ENCODE measurements at places on chromosomes 2 and 18. TPM values are rescaled to one million over a fixed set of nuclear protein-coding genes. Genes with fewer than 3 reads are reported as not detected.

KCNG2 gene
- total RNA-seq = 0.08 TPM

- no peak for DNase-seq
Observed at GRCh38 chr2:30298302-30298701, 67.0 kb downstream of the LBH start.

SCN7A gene
- total RNA-seq = 0.16 TPM

- DNase-seq = no peak
Observed at GRCh38 chr2:234139755-234140154, 89.3 kb downstream of the SPP2 start.

SCG2 gene
- 81.7 TPM for total RNA-seq

GRCh38 chr2:174121175-174121574 lies 127.2 kb downstream of the OLA1 start:
- DNase-seq = no peak

MAP3K20 gene
- 28.5 TPM for total RNA-seq

- peak; percentile 57 for DNase-seq
Observed at GRCh38 chr2:85111819-85112281, 21.3 kb upstream of the TCF7L1 start.

DNA sequence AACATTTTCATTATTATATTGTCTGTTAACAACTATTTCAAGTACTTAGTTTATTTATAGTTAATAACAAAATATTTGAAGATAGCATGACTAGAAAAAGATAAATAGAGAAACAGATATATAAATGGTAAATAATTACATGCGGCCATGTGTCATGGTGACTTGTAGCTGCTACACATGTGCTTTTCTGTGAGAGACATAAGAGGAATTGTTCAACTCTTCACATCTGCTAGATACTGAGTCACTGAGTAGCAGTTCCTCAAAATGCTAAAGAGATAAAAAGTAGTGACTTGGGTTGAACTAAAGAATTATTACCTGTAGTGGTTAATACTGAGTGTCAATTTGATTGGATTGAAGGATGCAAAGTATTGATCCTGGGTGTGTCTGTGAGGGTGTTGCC lies 37.5 kb upstream of the SCN9A start:
- no peak for DNase-seq

DNA sequence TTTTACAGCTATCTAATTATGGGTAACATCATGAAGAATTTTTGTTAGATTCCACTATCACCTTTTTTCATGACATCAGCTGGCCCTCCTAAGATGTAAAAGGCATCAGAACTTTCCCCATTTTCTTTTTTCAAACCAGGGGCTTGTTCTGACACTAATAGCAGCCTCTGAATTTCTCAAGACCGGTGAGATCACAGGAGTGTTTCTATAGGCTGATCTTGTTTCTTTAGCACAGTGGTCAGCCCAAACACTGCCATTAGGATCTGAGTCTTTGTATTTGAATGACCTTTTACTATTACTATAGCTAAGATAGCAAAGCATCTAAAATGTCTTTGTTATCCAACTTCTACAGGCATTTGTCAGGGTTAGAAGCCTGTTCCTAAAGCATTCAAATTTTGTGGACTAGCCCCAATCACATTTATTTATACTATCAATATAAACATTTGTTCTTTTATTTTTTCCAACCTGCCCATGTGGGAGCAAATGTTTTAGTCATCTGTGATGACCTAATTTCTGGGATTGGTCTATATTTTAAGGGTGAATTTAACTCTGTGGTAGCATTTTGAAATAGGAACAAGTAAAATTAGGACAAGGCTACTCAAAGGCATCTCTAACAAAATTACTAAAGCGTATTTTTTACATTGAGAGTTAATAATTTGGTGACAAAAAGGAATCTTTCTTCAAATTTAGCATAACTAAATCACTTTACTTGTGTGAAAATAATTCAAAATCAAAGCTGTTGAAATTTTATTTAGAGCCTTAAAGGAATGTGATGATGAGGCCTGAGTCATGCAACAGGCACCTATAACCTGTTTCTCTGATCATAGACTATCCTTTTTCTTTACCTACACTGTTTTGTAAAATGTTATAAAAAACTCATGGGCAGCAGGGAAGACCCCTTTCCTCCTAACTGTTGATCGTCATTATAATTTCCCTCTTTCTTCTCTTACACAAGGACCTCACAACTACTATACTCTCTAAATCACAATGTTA lies 39.3 kb downstream of the ZAP70 start:
- no peak for DNase-seq
